Prostate gland (tissue), 2 donors: ENCODE measurements at places on chromosomes 16 and 17.

DNA sequence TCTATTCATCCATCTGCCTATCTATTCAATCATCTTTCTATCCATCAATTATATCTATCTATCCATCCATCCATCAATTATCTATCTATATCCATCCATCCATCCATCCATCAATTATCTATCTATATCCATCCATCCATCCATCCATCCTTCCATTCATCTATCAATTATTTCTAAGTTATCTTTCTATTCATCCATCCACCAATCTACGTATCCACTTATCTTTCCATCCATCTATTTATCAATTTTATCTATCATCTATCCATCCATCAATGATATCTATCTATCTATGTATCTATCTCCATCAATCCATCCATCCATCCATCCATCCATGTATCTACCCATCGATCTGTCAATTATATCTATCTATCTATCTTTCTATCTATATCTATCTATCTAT lies 158.4 kb upstream of the ZKSCAN2 start:
- no peaks in the 10 kb centered on the region for H3K4me1 ChIP-seq
- no peak overlapping the region for H3K27ac ChIP-seq
- H3K4me3 ChIP-seq: no peak overlapping the region
- no peak for DNase-seq

GRCh38 chr16:86649875-86650274 lies 71.5 kb downstream of the FOXL1 start:
- no peak for DNase-seq
- H3K27me3 ChIP-seq: no peaks in the 10 kb centered on the region
- no peaks in the 10 kb centered on the region for H3K36me3 ChIP-seq
- H3K4me1 ChIP-seq: no peaks in the 10 kb centered on the region
- H3K4me3 ChIP-seq: no peak overlapping the region

GRCh38 chr17:4587195-4587594 lies 2.9 kb downstream of the SMTNL2 start:
- H3K4me3 ChIP-seq: no peak overlapping the region
- peaks cover 5% of the 10 kb centered on the region for H3K27me3 ChIP-seq
- H3K36me3 ChIP-seq: no peaks in the 10 kb centered on the region

DNA sequence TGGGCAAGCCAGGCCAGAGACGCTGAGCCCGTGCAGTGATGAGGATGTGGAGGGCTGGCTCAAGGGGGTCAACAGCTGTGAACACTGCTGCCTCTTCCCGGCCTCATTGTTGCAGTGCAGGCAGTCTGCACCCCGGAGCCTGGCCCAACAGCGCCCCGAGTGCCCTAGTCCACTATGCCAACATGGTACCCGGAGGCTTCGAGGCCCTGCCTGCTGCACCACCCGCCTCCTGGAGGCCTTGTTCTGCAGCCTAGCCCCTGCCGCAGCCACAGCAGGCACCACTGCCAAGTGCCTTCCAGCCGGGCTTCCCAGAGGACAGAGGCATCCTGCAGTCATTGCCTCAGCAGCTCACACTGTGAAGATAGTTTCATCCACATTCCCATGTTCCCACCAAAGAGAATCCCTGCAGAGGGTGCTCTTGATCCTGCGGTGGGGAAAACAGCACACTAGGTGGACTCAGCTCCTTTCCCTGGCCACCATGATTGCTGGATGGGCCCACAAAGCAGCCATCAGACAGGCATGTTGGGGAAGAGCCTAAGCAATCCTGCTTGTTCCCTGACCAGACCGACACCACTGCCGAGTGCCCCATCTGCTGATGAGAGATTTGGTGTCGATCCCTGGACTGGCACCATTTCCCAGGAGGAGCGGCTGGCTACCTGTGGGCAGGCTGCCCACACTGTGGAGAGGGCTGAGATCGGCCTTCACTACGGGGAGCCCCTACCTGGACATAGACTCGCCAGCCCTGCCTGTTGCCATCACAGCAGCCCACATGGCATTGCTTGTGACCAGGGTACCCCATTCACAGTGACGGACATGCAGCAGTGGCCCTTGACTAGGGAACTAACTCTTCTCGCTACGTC lies 44.9 kb downstream of the USP22 start:
- H3K36me3 ChIP-seq: peaks cover 2% of the 10 kb centered on the region
- H3K27ac ChIP-seq: peak overlapping the region; percentile 74
- H3K27me3 ChIP-seq: no peaks in the 10 kb centered on the region
- H3K4me1 ChIP-seq: peaks cover 19% of the 10 kb centered on the region

DNA sequence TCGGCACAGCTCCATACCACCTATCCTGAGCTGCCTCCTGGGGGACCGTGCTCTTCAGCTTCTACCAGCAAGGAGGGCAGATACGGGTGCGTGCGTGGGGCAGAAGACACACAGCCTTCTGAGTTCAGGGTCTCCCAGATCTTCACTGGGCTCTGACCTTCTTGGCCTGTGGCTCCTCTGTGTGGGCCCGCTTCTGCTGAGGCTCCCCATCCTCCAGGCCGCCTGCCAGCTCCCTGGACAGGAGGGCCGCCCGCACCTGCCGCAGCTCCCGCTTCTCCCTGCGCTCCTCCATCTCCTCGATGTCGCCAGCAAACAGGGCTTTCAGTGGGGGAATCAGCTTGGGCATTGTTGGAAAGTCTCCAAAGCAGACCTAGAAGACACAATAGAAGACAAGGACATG lies 25.2 kb downstream of the ELAC2 start:
- no peak for DNase-seq
- H3K4me3 ChIP-seq: no peak overlapping the region
- H3K36me3 ChIP-seq: peaks cover 5% of the 10 kb centered on the region
- H3K27ac ChIP-seq: no peak overlapping the region
- H3K4me1 ChIP-seq: no peaks in the 10 kb centered on the region
- no peaks in the 10 kb centered on the region for H3K27me3 ChIP-seq

DNA sequence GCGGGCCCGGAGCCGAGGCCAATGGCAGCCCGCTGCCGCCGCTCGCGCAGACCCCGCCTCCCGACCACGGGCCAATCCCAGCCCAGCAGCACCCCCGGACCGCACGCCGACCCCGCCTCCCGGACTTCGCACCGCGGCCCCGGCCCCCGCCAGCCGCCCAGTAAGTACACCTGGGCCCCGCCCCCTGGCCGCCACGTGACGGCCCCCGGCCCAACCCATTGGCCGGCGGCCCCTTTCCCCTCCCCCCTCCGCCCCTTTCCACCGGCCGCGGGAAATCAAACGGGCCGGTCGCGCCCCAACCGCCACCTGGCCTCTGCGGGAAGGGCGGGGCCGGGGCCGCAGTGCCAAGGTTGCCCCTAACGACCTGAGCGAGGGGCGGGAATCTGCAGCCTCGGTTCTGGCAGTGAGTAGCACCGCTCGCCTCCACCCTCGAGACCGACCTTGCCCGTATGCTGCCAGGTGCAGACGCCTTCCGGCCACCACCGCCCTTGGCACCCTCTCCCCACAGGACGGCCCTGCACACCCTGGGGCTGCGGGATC lies at the start of gene YBX2:
TSS of gene YBX2 (minus strand) at position 26 of the 540 bp plus-strand sequence. CDS start 139 bp downstream, outside the sequence.
- H3K36me3 ChIP-seq: no peaks in the 10 kb centered on the region
- no peaks in the 10 kb centered on the region for H3K27me3 ChIP-seq
- peak; percentile 57 for DNase-seq
- H3K4me1 ChIP-seq: peaks cover 13% of the 10 kb centered on the region
- H3K4me3 ChIP-seq: peak within 1 kb of the TSS; percentile 23

DNA sequence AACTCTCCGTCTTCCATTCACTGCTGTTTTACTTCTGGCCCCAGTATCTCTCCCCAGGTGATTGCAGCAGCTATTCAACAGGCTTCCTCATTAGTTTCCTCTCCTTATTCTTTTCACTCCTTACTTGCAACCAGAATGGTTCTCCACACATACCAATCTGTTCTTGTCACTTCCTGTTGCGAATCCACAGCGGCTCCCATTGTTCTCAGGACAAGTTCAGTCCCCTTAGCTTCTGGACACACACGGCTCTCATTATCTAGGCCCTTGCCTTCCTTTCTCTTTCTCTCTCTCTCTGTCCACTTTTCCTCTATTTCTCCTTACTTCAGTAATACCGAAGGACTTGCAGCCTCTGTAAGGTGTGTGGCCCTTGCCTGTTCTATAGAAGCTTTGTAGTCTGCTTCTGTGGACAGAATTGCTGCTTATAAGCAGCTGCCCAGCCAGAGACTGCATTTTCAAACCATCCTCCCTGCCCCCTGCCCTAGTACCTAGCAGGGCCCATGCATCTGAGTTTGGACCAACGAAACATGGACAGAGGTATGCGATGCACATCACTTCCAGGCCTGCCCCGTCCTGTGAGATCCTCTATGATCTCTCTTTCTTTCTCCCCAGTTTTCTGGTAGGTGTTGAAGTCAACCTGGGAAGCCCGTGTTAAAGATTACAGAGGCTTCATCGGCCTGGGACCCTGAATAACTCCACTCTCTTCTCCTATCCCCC lies 45.7 kb downstream of the VAT1L start:
- no peak for DNase-seq
- H3K36me3 ChIP-seq: no peaks in the 10 kb centered on the region
- no peak overlapping the region for H3K27ac ChIP-seq
- H3K4me1 ChIP-seq: no peaks in the 10 kb centered on the region
- H3K4me3 ChIP-seq: no peak overlapping the region

DNA sequence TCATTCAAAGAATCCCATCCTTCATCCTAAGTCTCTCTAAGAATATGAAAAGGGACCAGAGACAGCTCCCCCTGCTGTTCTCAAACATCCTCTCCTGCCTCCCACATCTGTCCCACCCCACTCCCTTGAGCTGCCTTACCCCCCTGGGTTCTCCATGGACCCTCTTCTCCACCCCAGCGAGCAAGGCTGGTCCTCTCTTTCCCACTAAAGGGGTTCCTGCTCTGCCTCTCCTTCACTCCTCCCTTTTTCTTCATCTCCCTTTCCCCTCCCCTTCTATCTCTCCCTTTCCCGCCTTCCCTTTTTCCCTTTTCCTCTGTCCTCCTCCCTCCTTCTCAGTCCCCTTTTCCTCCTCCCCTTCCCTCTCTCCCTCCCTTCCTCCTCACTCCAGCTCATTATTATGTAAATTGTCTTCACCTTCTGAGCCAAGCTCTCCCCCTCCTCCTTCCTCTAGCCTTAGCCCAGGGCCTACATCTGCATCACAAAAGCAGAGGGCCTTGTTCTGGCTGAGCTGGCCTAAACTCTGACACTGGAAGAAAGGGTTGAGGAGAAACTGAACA lies 90.0 kb downstream of the GNAO1 start:
- no peaks in the 10 kb centered on the region for H3K36me3 ChIP-seq
- no peak overlapping the region for H3K4me3 ChIP-seq
- DNase-seq: no peak
- no peaks in the 10 kb centered on the region for H3K27me3 ChIP-seq
- H3K4me1 ChIP-seq: no peaks in the 10 kb centered on the region

DNA sequence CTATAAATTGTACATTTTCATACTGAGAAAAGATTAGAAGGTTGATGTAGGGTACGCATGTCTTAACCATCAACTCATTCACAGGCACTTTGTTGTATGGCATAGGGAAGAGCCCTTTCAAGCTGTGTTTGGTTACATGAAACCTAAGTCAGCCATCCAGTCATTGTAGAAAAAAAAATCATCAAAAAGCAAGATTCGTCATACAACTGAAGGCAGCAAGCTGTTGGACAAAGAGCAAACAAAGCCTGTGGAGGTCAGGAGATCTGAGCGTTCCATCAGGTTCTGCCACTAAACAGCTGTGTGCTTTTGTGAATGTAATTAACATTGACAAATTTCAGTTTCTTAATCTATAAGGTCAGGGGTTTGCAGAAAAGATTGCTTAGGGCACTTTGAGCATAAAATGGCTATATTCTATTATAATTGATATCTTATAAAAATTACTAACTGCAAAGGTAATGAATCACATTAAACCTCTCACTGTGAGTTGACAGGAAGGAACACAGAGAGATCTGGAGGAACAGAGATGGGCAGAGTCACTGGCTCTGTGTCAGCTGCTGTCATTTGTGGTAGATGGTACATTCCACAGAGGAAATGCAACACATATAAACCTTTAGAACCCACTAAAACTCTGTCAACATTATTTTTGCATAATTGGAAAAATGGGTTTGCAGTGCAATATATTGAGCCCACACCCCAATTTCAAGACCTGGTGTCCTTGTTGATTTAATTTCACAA lies 66.3 kb upstream of the MYOCD start:
- no peaks in the 10 kb centered on the region for H3K4me1 ChIP-seq
- H3K27ac ChIP-seq: no peak overlapping the region
- H3K36me3 ChIP-seq: no peaks in the 10 kb centered on the region
- DNase-seq: no peak
- H3K4me3 ChIP-seq: no peak overlapping the region

- H3K4me3 ChIP-seq: peak overlapping the region; percentile 27
- no peaks in the 10 kb centered on the region for H3K36me3 ChIP-seq
- H3K4me1 ChIP-seq: peaks cover 12% of the 10 kb centered on the region
- H3K27ac ChIP-seq: no peak overlapping the region
- H3K27me3 ChIP-seq: no peaks in the 10 kb centered on the region
Measured at GRCh38 chr17:74326506-74326905, 480 bp downstream of the KIF19 start.

- no peak overlapping the region for H3K4me3 ChIP-seq
- H3K36me3 ChIP-seq: no peaks in the 10 kb centered on the region
- no peak for DNase-seq
- H3K27me3 ChIP-seq: no peaks in the 10 kb centered on the region
- peaks cover 1% of the 10 kb centered on the region for H3K4me1 ChIP-seq
Measured at GRCh38 chr17:42281571-42282096, 5.4 kb upstream of the STAT5B start.

DNA sequence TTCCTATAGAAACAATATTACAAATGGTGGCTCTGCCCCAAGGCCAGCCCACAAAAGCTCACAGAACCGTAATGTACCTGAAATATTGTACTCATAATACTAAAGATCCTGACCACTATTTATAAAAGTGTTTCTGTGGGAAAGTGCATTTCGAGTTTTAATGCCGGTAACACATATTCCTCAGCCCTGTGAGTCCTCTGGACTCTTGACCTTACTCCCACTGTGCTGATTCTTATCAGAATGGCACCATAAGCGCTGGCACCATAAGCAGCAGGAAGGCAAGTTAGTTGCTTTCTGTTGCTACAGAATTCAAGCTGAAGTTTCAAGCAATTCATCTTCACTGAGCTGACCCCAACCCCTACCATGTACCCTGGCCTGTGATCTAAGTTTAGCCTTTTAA lies 36.4 kb upstream of the MED13 start:
- no peak for DNase-seq
- no peak overlapping the region for H3K27ac ChIP-seq
- H3K4me3 ChIP-seq: no peak overlapping the region
- H3K27me3 ChIP-seq: no peaks in the 10 kb centered on the region
- no peaks in the 10 kb centered on the region for H3K36me3 ChIP-seq
- H3K4me1 ChIP-seq: no peaks in the 10 kb centered on the region

GRCh38 chr16:25264597-25264996 lies 7.0 kb upstream of the ZKSCAN2 start:
- H3K36me3 ChIP-seq: no peaks in the 10 kb centered on the region
- no peak for DNase-seq
- no peaks in the 10 kb centered on the region for H3K27me3 ChIP-seq
- no peak overlapping the region for H3K27ac ChIP-seq
- no peaks in the 10 kb centered on the region for H3K4me1 ChIP-seq
- no peak overlapping the region for H3K4me3 ChIP-seq

GRCh38 chr16:21071741-21072140 lies 78.9 kb downstream of the DNAH3 start:
- H3K4me3 ChIP-seq: no peak overlapping the region
- no peaks in the 10 kb centered on the region for H3K4me1 ChIP-seq
- H3K27me3 ChIP-seq: no peaks in the 10 kb centered on the region

GRCh38 chr17:78501241-78502036 lies 75.8 kb downstream of the DNAH17 start:
- no peak overlapping the region for H3K27ac ChIP-seq
- H3K36me3 ChIP-seq: no peaks in the 10 kb centered on the region
- H3K27me3 ChIP-seq: no peaks in the 10 kb centered on the region
- DNase-seq: no peak
- H3K4me3 ChIP-seq: no peak overlapping the region

GRCh38 chr17:9813166-9813565 lies 8.7 kb downstream of the GSG1L2 start:
- H3K27me3 ChIP-seq: no peaks in the 10 kb centered on the region
- no peak overlapping the region for H3K27ac ChIP-seq
